ENCODE measurements at places on chromosomes 1 and 21. TPM values are rescaled to one million over a fixed set of nuclear protein-coding genes. Genes with fewer than 3 reads are reported as not detected.
A peak's percentile ranks its signal among the peaks of the same experiment; 100 is the strongest.

Gene PALMD
- not detected for total RNA-seq

Gene HES5
- total RNA-seq: not detected

Gene GBP5
- 163 TPM for total RNA-seq

Gene MPZ
- total RNA-seq: 3.3 TPM

Gene AMY1B
- total RNA-seq: not detected

Gene MTF1
- 21.3 TPM for total RNA-seq

Gene LHX4
- total RNA-seq: not detected

Gene NR1I3
- total RNA-seq: not detected

Gene RNU1-4
- 820 TPM for total RNA-seq

Gene RAP1GAP
- 1.3 TPM for total RNA-seq

DNA sequence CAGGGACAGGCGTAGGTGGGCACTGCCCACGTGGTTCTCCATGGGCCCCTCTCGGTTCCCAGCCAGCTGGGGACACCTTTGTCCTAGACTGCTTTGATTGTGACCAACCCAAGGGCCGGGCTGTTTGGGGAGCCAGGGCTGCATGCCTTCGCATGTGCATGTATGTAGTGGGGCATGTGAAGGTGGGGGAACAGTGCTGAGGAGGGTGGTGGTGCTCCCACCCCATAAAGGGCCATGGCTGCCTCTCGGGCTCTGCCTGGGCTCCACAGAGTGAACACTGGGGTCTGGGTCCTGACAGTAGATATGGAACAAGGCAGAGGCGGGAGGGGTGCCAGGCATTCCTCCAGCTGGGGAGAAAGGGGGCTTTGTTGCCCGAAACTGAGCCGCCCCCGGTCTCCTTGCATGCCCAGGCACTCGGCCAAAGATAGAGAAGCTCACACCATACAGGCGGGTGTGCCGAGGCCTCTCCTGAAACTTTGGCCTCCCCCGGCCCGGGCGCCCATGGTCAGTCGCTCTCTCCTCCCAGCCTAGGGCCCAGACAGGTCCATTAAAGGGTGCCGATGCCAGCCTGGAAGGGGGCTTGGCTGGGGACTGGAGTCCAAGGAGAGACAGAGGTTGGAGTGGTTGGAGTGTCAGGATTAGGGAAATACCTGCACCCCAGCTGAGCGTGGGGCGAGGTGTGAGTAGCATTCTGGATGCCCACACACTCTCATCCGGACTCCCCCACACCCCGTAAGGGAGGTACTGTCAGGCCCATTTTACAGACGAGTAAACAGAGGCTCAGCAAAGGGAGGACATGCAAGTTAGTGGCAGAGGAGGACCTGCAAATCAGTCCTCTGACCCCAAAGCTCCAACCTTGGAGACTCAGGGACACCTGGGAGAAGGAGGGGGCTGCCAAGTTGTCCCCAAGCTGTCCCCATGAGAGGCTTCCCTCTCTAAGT is 41.1 kb downstream of the EPHA2 start:
- no peaks in the 10 kb centered on the region for H3K4me1 ChIP-seq
- no peak for DNase-seq
- no peaks in the 10 kb centered on the region for H3K36me3 ChIP-seq

DNA sequence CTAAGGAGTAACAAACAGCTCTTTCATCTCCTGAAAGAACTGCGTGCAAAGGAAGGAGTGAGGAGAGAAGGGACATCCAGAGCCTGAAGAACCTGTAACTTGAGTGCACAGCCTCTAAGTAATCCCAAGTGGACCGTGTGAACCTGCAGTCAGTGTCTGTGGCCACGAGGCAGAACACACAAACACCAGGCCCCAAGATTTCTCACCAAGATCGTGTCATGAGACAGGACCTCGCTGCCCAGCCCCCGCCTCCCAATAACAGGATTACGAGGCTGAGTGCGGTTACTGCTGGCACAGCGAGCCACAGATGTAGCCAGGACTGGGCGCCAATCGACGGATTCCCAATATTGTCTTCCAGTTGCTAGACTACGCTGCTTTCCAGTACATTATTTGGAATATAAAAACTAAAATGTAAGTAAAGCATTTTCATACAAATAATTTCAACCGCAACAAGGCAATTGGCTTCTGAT is 101.3 kb upstream of the SLC25A33 start:
- no peak overlapping the region for H3K4me3 ChIP-seq
- H3K27ac ChIP-seq: no peak overlapping the region
- no peak for DNase-seq
- peaks cover 5% of the 10 kb centered on the region for H3K27me3 ChIP-seq
- no peaks in the 10 kb centered on the region for H3K36me3 ChIP-seq
- no peaks in the 10 kb centered on the region for H3K4me1 ChIP-seq

DNA sequence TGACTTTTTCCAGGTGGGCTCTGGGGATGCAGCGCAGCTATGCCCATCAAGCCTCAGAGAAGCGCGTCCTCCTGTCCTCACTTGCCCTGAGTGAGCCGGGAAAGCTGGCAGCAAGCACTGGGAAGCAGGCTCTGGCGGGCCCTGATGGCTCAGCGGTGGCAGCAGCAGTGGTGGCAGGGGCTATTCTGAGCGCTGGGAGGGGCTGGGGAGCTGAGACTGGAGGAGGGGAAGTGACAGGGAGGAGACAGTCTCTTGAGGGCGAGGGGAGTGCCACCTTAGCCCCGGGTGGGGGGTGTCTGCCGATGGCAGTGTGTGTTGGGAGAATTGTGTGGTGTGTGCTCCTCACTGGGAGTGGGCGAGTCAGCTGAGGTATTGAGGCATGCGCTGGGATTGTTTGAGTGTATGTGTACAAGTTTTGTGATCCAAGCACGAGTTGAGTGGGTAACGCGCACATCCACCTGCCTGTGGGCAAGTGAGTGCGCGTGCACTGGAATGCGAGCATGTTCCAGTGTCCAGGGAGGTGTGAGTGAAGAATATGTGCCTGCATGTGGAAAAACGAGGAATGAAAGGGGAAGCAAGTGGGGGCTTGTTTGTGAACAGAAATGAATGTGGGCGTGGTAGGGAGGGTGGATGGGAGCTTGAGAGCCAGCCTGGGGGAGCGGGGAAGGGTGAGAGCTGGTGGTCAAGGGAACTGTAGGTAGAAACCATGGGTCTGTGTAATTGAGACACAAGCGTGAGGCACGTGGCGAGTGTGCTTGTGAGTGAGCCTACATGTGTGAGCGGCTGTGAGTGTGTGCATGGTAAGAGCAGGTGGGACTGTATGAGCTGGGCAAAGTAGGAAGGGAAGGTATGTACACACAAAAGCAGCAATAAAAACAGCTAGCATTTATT is 2.9 kb upstream of the FOXO6 start:
- H3K4me1 ChIP-seq: no peaks in the 10 kb centered on the region
- DNase-seq: no peak
- no peak overlapping the region for H3K27ac ChIP-seq
- peaks cover 16% of the 10 kb centered on the region for H3K27me3 ChIP-seq
- H3K36me3 ChIP-seq: no peaks in the 10 kb centered on the region

GRCh38 chr1:193326296-193326695 is 139.9 kb upstream of the B3GALT2 start:
- no peaks in the 10 kb centered on the region for H3K4me1 ChIP-seq
- no peak overlapping the region for H3K27ac ChIP-seq
- no peak for DNase-seq
- peaks cover 4% of the 10 kb centered on the region for H3K36me3 ChIP-seq

DNA sequence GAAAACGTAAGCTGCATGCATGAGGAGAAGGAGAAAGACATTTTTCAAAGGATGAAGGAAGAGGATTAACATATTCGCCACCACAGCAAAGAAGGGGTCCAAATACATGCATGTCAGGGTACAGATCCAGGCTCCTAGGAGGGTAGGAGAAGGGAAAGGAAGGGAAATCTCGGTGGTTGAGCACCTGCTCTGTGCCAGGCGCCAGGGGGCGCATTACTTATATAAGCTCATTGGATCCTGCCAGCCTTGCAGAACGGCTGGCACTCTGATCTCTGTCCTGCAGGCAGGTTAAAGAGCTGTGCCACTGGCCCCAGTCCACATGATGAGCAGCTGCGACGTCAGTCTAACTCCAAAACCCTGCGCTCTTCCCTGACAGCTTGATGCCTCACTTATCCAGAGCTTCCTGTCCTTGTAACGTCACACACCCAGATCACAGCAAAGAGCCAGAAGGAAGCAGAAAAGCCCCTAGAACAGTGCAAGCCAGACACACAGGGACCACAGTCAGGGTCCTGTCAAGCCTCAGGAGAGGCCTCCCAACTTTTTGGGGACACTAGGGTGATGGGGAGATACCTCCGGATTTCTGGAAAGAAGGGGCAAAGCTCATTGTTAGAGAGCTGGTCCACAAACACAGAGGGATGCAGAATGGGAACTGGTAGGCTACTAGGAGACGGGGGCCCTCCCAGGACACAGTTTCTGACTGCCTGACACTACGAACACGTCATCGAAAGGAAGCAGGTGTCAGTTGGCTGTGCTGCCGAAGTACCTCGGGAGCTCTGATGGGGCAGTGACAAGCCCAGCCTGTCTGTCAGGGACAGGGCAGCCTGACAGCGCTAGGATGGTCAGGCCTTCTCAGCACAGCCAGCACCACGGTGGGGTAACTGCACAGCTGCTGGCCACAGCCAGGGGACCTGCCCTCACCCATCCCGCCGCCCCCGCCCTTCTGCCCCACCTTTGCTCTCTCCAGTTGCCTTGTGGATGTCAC is 99.1 kb downstream of the BEND5 start:
- no peak overlapping the region for H3K4me3 ChIP-seq
- DNase-seq: peak; percentile 67
- H3K36me3 ChIP-seq: no peaks in the 10 kb centered on the region
- H3K27me3 ChIP-seq: peaks cover 24% of the 10 kb centered on the region
- no peaks in the 10 kb centered on the region for H3K4me1 ChIP-seq

GRCh38 chr1:162381383-162381782 is at the start of gene C1orf226:
Gene C1orf226 (plus strand): TSS chr1:162381728. CDS start chr1:162381902, 174 bp downstream.
- no peaks in the 10 kb centered on the region for H3K27me3 ChIP-seq
- no peaks in the 10 kb centered on the region for H3K4me1 ChIP-seq
- no peak for DNase-seq
- H3K4me3 ChIP-seq: no peak within 1 kb of the TSS
- no peak within 1 kb of the TSS for H3K27ac ChIP-seq

DNA sequence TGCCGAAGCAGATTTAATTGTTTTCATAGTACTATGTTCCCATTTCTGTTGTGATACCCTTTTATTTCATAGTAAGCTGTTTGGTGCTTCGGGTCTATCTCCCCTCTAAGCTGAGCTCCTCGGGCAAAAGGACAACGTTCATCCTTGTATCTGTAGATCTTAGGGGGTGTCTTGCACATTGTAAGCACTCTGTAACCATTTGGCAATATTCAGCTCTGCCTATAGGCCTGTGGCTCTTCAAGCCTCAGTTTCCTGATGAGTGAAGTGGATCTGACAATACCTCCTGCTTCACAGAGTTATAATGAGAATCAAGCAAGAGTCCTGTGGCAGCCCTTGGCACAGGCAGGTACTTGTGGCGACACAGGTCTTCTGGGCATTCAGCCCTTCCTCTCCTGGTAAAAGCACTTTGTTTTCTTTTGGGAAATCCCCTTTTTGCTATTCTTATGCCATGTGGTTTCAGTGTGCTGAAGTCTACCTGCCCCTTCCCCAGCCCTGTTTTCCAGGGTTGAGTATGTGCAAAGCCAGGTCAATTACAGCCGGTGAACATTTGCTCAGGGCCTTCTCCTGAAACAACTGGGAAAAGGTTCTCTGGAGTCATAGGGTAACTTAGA is 8.5 kb upstream of the EXO1 start:
- H3K4me3 ChIP-seq: no peak overlapping the region
- peaks cover 6% of the 10 kb centered on the region for H3K27me3 ChIP-seq

- H3K27ac ChIP-seq: no peak overlapping the region
- no peak for DNase-seq
- no peaks in the 10 kb centered on the region for H3K36me3 ChIP-seq
- H3K4me3 ChIP-seq: no peak overlapping the region
- H3K4me1 ChIP-seq: peaks cover 28% of the 10 kb centered on the region
- H3K27me3 ChIP-seq: no peaks in the 10 kb centered on the region
Measured at GRCh38 chr1:229030630-229031029, 240.3 kb upstream of the RAB4A start.

DNA sequence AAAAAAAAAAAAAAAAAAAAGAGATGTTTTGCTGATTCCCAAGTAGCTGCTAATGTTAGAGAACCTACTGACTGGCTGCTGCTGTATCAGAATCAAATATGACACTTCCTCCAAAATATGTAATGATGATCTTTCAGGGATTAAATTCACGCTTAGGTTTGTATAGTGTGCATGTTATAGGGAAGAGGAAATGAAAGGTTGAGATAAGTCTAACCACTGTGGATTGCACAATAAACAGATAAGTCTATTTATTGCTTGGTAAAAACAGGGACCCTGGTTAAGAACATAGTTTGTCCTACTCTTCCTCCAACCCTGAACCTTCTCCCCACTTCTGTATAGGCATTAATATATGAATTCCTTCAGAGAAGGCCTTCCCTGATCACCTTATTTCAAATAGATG is 13.2 kb downstream of the RC3H1 start:
- H3K27ac ChIP-seq: peak overlapping the region; percentile 40
- peaks cover 26% of the 10 kb centered on the region for H3K36me3 ChIP-seq
- H3K27me3 ChIP-seq: no peaks in the 10 kb centered on the region
- DNase-seq: no peak

- H3K4me3 ChIP-seq: no peak overlapping the region
- no peak for DNase-seq
- no peaks in the 10 kb centered on the region for H3K4me1 ChIP-seq
- no peak overlapping the region for H3K27ac ChIP-seq
- H3K27me3 ChIP-seq: peaks cover 20% of the 10 kb centered on the region
Measured at GRCh38 chr1:76764638-76765454, 102.4 kb upstream of the ST6GALNAC5 start.

DNA sequence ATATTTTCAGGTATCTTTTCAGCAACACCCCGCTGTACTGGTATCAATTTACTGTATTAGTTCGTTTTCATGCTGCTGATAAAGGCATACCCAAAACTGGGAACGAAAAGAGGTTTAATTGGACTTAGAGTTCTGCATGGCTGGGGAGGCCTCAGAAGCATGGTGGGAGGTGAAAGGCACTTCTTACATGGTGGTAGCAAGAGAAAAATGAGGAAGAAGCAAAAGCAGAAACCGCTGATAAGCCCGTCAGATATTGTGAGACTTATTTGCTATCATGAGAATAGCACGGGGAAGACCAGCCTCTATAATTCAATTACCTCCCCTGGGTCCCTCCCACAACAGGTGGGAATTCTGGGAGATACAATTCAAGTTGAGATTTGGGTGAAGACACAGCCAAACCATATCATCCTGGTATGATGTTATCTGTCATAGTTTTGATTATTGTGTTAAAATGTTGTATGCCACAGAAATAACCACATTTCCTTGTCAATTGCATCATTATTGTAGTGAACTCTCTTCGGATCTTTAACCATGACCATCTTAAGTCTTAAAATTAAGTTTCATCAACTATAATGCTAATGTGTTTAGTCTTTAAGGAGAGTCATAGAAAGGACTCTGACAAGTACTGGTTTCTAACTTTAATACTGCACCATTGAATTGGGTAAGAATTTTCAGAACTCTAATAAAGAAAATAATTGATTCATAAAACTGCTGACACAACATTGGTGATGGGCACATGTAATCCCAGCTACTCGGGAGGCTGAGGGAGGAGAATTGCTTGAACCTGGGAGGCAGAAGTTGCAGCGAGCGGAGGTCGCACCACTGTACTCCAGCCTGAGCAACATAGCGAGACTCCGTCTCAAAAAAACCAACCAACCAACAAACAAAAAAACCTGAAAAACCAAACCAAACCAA is 58.2 kb downstream of the TBX19 start:
- no peaks in the 10 kb centered on the region for H3K36me3 ChIP-seq
- H3K27ac ChIP-seq: no peak overlapping the region
- no peak overlapping the region for H3K4me3 ChIP-seq

- H3K4me1 ChIP-seq: peaks cover 2% of the 10 kb centered on the region
- DNase-seq: no peak
- no peaks in the 10 kb centered on the region for H3K36me3 ChIP-seq
- peaks cover 11% of the 10 kb centered on the region for H3K27me3 ChIP-seq
Measured at GRCh38 chr1:147091801-147092200, 80.5 kb downstream of the PRKAB2 start.
